ENCODE measurements at places on chromosomes 3 and 15.
A peak's percentile ranks its signal among the peaks of the same experiment; 100 is the strongest.

- DNase-seq = no peak
Measured at GRCh38 chr3:34202975-34203374, 404.5 kb downstream of the PDCD6IP start.

GRCh38 chr3:131744765-131745164, 242.0 kb upstream of the MRPL3 start:
- no peak for DNase-seq

DNA sequence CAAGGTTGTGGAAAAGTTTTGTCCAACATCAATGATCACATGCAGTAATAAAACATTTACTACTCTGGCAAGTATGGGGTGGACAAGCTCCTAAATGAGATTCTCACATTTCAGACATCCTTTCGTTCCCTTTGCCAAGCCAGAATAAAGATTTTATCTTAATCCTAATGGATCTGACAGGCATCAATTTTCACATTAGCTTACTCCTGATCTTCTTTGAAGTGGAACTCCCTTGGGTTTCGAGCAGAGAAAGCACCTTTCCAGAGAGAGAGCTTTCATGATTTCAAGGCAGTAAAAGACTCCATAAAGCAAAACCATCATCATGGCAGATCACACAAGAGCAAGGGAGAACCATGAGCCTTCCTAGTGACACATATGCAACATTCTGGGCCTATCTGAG, 27.3 kb upstream of the EID1 start:
- DNase-seq = no peak

- no peak for DNase-seq
Measured at GRCh38 chr3:171811295-171811912, 1.1 kb upstream of the PLD1 start.

- DNase-seq = no peak
Measured at GRCh38 chr3:42500091-42500490, 2.4 kb upstream of the VIPR1 start.

DNA sequence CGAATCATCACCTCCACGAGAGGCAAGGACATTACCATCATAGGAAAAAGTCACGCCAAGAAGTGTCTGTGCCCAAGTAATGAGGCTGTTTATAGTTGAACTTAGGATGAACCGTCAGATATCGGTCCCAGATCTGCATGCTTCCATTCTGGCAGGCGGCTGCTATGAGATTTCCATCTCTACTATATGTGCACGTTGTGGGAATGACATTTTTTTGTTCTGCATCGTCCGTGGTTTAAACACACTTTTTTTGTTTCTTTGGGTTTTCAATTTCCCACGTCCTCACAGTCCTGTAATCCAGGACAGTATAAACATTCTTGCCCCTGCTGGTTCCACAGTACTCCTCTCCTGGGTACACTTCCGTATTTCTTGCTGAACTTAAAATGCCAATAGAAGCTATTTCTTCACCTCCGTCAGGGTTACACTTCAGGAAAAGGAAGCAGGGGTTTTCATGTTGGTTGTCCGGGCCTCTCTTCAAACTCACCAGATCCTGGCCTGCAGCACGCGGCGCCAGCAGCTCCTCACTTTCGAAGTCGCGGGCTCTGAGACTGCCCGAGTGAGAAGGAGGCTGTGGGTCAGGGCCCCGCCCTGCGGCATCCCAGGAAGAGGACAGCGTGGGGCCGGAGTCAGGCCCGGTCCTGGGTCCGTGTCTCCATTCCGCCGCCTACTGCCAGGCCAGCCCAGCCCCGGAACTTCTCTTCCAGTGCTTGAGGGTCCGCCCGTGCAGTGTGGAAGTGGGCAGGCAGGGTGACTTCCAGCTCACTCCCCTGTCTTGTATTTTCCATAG, 9.8 kb upstream of the TM4SF4 start:
- no peak for DNase-seq

DNA sequence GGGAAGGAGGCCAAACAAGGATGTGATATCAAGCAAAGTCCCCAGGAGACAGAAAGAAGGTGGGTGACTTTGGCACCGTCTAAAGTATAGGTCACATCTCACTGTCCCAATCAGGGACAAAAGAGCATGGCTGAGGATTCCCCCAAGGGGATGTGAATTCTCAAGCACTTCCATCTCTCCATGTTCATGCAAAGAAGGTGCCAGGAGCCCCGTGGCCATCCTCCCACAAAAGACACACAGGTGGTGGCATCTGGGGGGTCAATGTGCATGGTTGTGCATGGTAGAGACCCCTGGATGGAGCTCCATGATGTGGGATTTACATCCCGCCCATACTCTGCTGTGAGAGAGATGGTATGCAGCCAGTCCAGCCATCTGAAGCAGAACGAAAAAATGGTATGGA, 145.7 kb upstream of the CTDSPL start:
- no peak for DNase-seq

DNA sequence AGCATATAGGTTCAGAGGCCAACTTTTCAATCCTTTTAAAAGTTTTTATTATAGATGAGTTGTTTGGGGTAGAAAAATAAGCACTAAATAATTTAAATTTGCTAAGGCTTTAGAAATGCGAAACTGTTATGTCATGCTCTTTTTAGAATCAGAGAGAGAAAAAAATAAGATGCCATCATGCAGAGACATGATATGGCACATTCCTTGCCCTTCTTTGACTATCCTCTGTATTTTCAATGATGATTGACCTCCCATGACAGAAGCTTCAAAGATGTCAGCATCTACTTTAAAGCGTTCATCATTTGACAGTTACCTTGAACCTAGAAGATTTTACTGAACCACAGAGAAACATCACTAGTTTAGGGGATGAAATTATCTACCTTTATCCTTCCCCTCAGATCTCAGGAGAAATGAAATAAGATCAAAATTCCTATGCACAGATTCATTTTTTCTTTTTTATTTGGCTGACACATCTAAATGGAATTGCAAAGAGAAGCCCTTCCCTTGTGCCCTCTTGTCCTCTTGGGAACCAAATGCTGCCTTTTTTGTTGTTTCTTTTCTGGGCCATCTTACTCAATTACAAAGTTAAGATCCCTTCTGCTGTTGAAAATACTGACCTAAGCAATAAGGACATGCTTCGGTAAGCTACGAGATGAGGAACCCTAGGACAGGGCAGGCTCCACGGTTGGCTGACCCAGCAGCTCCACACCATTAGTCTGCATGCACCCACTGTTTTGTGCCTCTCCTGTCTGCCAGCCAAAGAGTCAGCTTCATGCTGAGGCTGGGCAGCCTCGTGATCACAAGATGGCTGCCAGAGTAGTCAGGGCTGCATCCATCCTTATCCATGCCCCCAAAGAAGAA, 289.7 kb upstream of the TPM1 start:
- no peak for DNase-seq

DNA sequence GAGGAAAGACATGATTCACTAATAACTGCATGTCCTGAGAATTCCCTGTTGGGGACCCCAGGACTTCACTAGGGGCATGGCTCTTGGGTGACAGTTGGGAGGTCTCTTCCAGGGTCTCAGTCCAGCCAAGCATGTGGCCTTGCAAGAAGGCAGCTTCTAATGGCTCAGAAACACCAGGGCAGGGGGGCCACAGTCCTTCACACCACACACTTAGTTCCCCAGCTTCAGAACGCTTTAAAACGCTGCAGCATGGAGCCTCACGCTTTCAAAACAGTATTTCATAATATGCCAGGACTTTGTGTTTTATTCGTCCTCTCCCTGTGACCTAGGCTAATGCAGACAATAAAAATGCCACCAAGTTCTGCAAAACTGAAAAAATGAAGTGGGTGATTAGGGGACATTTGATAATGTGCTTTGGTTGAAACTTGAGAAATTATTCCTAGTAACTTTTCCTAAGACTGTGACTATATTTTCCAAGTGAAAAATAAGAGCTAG, 48.4 kb upstream of the LIMD1 start:
- no peak for DNase-seq

GRCh38 chr15:81312790-81313543, 11.0 kb downstream of the STARD5 start:
- no peak for DNase-seq

- DNase-seq = no peak
Measured at GRCh38 chr3:102360183-102360860, 74.5 kb upstream of the ZPLD1 start.

- DNase-seq = no peak
Measured at GRCh38 chr15:52246686-52247431, 48.7 kb downstream of the MYO5C start.

DNA sequence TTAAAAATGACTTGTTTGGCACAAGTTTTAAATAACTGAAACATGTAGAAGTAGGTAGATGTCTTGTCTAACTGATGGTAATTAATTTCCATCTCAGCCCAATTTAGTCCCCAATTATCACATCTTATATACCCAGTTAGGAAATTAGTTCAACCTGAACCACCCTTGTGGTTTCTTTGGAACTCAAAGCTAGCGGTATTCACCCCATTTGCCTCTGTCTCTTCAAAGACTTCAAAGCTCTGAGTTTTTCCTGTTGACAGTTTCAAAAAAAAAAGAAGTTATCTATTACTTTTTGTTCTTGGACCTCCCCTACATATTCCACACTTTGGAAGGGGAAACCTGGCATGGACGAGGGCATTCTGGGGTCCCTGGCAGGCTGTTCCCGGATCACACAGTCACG, 236.5 kb downstream of the KCNMB2 start:
- no peak for DNase-seq

DNA sequence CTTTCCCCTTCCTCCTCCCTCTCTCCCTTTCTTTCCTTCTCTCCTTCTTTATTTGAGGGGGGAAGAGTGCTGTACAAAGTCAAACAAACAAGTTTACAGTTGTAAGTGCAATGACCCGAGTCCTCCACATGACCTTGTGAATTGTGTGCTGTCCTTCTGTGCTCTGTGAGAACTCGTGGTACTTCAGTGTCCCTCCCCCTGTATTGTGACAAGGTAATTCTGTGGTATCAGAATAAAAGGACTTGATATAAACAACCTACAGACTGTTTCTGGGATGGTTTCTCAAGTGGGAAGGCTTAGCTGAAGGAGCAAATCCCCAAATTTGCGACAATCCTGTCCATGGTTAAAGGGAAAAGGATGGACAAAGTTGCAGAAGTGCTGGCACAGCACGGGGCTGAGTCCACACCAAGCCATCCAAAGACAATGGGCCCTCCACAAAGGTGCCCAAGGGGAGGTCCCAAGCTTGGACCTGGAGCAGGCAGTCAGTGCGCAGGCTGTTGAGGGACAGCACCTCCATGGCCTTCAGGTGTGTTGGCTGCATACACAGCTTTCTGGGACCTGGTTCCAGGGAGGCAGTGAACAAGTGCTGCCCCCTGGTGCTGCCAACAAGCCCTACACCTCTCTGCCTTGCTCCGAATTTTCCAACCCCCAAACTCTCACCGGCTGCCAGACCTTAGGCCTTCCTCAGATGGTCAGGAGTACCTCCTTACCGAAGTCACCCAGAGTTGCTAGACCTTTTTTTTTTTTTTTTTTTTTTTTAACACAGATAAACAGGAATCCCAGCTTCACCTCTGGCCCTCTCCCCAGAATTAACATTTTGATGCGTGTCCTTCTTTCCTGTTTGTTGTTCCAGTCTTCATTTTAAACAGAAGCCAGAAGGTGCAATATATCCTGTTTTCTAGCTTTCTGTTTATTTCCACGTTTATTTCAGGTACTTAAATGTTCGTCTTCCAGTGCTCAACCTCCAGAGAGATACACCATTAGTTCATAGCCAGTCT, 2.6 kb upstream of the APEH start:
- peak; percentile 60 for DNase-seq

GRCh38 chr3:9951598-9951961, 628 bp downstream of the PRRT3 start:
- DNase-seq = no peak

DNA sequence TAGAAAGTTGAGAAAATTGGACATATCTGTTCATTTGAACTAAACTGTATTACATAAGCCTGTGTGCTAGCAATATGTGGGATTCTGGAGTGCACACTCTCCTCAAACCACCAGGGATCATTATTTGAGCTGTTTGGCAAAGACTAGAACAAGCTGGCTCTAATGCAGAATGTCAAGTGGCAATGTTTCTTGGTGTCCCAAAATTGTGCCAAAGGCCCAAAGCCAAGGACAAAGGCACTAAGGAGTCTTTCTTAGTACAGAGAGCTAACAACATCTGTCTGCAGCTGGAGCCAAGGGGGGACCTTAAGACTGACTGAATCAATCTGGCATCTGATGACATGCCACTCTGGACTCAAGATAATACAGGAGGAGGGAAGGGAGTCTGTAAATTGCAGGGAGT, 76.7 kb upstream of the STRIT1 start:
- DNase-seq = no peak

GRCh38 chr3:122100591-122101463, 45.7 kb downstream of the CD86 start:
- DNase-seq = no peak

DNA sequence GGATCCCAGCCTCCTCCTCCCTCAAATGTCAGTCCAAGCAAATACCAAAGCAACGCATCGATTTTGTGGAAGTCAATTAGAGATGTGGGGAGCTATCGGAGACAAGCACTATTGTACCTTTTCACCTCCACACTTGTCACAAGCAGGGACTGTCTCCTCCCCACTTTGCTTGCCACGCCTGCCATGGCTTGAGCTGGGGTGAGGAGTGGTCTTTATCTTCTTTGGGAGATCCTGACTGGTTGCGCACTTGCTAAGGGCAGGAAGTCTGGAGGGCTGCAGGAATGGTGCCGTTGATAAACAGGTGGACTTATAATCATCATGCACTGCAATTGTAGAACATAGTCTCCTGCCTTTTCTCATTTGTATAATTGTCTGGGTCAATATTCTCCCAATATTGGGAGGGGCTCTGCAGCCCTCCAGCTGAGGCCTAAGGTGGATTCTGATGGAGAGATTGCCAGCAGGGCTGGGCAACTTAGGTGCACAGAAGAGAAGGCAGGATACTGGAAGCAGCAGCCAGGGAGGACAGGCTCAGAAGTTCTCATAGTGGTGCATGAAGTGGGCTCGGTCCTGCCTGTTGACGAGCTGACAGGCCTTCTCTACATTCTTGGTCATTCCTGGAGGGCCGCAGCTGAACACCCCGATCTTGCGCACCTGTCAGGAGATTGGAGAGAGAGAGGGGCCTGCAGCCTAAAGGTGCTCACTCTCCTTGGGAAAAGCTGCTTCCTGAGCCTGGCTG, 20.2 kb downstream of the DUOX2 start:
- DNase-seq = no peak

DNA sequence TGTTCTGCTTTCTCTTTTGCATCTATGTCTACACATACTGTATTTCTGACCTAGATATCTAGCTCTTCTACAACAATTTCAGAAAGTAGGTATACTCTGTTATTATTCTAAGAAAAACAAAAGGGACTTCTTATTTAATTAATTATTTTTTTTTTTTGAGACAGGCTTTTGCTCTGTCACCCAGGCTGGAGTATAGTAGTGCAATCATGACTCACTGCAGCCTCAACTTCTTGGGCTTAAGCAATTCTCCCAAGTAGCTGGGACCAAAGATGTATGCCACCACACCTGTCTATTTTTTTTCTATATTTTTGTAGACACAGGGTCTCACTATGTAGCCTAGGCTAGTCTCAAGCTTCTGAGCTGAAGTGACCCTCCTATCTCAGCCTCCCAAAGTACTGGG, 130.6 kb downstream of the MBNL1 start:
- no peak for DNase-seq

GRCh38 chr3:30266524-30266923, 339.9 kb upstream of the TGFBR2 start:
- no peak for DNase-seq

- no peak for DNase-seq
Measured at GRCh38 chr15:64127521-64128270, 23.8 kb upstream of the SNX22 start.

GRCh38 chr15:32856753-32857152, 138.9 kb downstream of the GREM1 start:
- no peak for DNase-seq

GRCh38 chr3:43792904-43793303, 102.2 kb downstream of the ABHD5 start:
- no peak for DNase-seq

- DNase-seq = no peak
Measured at GRCh38 chr15:48891232-48891765, 13.4 kb downstream of the EID1 start.

Data from activated effector memory CD4-positive, alpha-beta T cell treated with Interleukin-2 at 50 U/mL for 16 hours (primary cell).